T-helper 1 cell (primary cell): ENCODE measurements at places on chromosomes 11 and 22.

- no peak for DNase-seq
These were observed 3.4 kb upstream of the ADAMTS8 start for GRCh38 chr11:130431801-130432200.

DNA sequence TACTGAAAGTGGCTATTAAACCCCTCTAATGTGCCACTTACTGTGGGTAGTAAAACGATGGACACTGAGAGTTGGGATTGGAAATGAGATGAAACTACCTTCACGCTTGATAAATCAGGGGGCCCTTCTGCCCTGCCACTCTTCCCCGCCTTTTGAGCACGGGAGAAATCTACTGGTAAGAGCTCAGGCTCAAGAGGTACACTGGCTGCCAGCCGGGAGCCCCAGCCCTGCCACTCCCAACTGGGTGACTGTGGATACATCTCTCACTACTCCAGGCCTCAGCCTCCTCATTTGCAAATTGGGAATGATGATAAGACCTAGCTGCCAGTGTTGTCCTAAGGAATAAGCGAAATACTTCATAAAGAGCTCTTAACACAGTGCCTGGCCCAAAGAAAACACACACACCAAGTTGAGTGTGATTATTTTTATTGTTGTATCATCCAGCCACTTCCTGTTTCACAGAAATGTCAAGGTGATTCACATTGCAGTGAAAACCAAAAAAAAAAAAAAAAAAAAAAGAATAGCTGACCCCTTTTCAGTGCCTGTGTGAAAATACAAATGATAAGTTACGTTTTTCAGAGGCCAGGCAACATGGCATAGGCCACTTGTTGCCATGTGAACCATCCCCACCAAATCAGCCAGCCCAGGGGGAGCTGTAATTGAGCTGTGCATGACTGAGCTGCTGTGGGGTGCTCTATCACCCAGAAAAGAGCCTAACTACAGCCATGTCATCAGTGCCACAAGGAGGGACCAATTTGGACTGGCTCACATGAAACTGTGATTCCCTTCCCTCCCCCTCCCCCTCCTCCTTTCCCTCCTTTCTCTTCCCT, 4.4 kb upstream of the ZNRD2 start:
- DNase-seq: no peak

DNA sequence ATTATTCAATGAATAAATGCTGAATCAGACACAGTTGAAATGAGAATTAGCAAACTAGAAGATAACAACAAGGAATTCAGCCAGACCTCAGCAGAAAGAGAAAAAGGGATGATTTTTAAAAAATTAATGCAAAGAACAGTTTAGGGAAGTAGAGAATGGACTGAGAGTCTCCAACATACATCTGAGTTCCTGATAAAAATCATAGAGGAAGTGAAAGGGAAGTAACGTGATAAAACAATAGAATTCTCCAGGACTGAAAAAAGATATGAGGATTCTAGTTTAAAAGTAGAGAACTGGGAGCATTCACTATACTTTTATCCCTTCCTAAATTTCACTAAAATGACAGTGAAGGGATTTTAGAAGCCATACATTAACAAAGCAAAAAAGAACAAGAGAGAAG, 592.0 kb downstream of the SOX6 start:
- no peak for DNase-seq

- DNase-seq: no peak
These were observed 4.0 kb upstream of the SEC14L2 start for GRCh38 chr22:30392661-30393321.

GRCh38 chr11:118383657-118384056, 17.7 kb upstream of the ATP5MG start:
- DNase-seq: no peak

DNA sequence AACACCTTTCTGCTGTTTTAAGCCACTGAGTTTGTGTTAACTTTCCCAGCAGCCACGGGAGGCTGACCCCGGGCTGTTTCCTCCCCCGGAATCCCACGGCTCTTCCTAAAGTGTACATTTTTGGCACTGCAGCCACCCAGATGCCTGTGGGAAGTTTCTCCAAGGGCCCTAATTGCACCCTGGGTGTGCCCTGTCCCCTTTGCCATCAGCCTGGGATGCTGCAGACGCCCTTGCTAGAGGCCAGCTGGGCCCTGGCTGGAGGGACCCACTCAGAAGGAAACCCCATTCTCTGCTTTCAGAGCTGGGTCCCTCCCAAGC, 883.3 kb downstream of the BRD1 start:
- no peak for DNase-seq

- DNase-seq: no peak
These were observed 556.9 kb downstream of the BRD1 start for GRCh38 chr22:49270595-49271368.

GRCh38 chr11:68266121-68266891, 5.5 kb downstream of the C11orf24 start:
- DNase-seq: no peak

GRCh38 chr11:45097721-45098493, 48.5 kb upstream of the PRDM11 start:
- DNase-seq: no peak

- DNase-seq: peak; percentile 82
These were observed at the start of gene CSTPP1 for GRCh38 chr11:46936138-46937110. CSTPP1 (plus strand) TSS chr11:46936761; CDS start chr11:46936806, 45 bp downstream.

DNA sequence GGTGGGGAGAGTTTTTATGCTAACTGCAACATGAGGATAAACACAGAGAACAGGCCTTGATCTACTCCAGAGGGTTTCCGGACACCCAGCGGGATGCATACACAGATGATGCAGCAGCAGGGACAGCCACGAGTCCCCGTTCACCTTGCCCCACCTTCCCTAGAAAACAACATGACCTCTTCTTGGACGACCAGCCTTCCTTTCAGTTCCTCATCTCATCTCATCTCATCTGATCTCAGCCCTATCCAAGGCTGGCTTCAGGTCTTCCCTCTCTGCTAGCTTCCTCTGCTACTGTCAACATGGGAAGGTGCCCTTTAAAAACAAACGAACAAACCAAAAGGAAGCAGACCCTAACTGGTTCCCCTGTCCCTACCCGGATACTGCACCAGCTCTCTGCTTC, 1356.2 kb downstream of the TBC1D22A start:
- DNase-seq: no peak

DNA sequence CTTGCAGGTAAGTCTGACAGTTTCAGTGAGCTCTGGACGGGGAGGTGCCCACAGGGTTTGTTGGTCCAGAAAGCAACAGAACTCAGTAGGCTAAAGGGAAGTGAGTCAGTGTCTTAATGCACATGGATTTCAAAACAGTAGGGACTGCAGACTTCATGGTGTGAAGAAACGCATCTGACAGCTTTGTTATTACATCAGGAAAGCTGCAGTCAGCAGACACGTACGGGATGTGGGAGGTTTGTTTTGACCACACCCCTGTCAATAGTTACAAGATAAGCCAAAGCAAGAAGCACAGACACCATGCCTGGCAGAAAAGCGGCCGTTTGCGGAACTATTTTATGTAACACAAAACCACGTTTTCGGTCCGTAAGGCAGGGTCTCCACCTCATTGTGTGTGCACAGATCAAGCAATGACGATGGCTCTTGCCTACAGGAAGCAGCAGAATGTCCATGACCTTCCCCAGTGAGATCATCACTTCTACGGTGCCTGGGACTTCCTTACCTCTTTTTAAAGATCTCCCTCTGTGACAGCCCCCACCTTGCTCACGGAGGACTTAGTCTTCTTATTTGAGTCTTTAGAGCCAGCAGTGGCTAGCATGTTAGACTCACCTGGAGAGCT, 58.2 kb upstream of the FTH1 start:
- DNase-seq: peak; percentile 60

DNA sequence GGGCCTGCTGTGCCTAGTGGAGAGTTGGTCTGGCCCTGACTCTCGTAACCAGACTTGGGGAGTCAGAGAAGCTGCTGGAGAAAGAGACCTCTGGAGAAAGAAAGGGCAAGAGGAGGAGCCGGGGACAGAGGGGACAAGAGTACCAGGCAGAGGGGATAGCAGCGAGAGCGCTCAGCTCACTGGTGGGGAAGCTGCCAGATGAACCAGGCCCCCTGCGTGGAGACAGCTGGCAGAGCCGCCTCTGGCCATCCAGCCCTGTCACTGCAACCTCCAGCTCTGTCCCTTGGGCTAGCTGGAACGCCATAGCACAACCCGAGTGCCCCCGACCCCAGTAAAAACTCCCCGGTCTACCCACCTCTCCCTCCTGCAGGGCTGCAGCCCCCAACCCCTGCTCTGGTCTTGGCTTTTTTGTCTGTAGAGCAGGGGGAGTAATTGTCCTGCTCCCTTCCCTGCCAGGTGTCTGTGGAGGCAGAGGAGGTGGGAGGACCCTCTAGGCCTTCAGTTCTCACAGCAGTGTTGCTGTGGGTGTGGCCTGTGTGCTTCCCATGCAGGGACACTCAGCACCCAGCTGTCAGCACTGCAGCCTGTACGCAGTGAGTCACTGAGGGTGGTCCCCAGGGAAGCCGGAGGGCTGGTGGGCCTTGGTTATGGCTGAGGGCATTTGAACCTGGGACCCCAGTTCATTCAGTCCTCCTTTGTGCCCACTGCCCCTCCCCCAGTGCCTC, 4.8 kb upstream of the SUN2 start:
- no peak for DNase-seq

DNA sequence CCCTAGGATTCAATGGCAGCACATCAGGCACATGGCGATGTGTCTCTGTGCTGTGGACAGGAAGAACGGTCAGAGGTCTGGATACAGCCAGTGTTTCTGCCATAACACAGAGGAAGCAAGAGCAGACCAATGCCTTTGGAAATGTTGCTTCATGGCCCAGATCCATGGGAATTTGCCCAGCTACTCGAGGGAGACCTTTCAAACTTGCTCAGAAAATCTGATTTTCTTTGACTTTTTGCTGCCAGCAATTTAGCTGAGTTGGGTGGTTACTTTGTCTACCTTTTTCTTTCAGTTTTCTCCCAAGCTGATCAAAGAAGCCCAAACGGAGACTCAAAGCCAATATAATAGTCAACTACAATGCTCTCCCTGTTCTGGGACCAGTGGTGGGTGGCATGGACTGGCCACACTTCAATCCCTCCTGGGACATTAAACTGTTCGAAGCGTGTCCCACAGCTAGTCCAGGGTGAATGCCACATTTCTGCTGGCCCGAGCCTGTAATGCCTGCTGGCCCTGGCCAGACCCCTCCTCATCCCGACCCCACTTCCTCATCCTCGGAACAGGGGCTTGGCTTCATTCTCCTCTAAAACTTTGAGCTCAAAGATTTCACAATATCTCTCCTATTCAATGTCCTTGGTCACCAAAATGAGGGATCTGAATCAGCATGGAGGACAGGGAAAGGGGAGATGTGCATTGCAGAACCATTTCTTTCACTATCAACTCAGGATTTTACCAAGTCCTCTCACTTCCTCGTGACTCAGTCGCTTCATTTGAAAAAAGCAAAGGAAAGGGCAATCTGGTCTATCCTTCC, 93.3 kb downstream of the ABTB2 start:
- no peak for DNase-seq

DNA sequence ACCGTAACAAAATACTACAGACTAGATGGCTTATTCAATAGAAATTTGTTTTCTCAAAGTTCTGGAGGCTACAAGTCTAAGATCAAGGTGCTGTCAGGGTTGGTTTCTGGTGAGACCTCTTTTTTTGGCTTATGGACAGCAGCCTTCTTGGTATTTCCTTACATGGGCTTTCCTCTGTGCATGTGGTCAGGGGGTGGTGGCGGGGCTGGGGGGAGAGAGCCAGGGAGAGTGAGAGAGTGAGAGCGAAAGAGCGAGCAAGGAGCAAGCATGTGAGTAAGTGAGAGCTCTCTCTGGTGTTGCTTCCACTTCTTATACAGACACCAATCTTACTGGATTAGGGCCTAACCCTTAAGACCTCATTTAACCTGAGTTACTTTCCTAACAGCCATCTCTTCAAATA, 181.5 kb downstream of the TMEM135 start:
- DNase-seq: peak; percentile 1

DNA sequence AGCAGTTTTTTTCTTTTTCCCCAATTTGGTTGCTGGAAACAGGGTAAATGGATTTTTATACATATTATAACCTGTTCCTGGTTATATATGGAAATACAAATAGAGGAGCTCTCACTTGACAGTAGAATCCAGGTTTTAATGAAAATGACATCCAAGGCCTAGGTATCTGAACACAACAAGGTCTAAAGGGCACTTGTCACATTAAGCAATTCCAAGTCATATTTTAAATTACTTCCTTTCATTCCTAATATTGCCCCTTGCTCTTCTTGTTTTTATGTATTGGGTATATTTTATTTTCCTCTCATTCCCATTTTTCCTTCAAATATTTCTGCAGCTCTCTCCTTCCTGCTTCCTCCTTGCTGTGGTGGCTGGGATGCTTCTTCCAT, 27.1 kb downstream of the CTNND1 start:
- no peak for DNase-seq

GRCh38 chr22:42074132-42074811, at the start of gene PHETA2:
PHETA2 (plus strand) TSS chr22:42074248; CDS start chr22:42077294, 3,046 bp downstream.
- DNase-seq: peak; percentile 67

- no peak for DNase-seq
These were observed 32.9 kb upstream of the SMIM38 start for GRCh38 chr11:69122630-69123431.

DNA sequence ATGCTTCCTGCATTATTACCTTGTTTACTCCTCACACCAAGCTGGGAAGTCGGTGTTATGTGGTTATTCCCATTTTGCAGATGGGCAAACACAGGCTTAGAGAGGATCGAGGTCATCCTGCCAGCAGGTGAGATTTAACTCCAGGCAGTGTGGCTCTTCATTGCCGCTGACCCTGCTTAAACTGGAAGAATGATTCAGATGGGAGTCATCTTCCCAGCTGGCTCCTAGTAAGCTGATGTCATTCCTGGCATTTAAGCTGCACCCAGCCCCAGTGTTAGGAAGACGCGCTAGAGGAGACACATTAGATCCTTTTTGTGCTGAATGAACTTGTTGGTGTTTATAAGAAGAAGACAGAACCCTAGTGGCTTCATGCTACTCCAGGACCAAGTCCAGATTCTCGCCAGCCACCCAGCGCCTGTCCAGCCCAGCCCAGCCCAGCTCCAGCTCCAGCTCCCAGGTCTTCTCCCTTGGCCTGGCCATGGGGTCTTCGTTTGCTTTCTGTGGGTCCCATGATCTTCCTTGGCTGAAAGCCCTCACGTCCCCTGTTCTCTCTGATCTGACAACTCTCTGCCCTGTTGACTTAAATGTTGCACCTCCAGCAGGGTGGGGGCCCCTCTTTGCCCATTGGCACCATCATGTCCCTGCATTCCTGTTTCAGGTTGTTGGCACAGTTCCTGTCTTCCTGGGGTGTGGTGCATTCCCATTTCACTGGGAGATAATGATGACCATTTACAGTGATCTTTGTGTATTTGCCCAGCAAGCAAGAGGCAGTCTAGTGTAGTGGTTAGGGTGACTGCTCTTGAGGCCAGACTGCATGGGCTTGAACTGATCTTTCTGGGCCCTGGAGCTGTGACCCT, 13.6 kb downstream of the PARVB start:
- DNase-seq: no peak

DNA sequence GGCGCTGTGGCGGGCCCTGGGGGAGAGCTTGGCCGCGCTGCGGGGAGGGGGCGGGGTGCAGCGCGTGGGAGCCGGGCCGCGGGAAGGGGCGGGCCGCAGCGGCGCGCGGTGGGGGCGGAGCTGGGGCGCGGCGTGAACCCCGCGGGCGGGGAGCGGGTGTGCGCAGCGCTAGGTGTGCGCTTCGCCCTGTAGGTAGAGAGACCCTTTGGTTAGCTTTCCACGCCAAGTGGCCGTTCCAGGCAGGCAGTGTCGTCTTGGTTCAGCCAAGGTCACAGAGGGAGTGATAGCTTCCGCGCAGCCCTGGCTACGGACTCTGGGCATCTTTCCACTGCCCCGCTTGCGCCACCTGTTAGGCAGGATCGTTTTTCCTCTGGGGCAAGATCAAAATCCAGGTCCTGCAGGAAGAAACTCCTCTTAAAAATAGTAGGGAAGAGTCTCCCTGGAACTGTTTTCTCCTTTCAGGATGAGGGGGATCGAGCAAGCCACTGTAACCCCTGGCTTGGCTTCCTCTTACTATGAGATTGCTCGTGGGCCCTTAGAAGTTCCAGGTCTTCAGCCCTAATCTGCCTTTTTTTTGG, 434 bp downstream of the BANF1 start:
- DNase-seq: no peak
